ENCODE measurements at places on chromosomes 6 and 20.

DNA sequence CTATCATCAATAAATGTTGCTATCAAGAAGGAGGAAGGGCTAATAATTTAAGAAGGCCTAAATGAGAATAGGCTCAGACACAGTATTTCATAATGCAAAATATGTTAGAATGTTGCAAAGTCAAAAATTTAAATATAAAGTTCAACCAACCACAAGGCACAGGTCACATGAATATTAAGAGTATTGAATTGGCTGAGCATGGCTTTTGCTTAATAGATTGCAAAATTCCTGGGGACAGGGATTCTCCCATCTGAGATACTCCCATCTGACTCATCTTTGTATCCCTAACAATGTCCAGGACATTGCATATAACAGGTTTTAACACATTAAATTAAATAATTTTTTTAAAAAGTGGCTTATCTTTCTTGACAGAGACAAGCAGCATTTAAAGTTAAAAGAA lies 32.9 kb upstream of the UTRN start:
- no peak for DNase-seq

GRCh38 chr6:117496383-117496990 lies 14.0 kb downstream of the DCBLD1 start:
- DNase-seq: no peak

DNA sequence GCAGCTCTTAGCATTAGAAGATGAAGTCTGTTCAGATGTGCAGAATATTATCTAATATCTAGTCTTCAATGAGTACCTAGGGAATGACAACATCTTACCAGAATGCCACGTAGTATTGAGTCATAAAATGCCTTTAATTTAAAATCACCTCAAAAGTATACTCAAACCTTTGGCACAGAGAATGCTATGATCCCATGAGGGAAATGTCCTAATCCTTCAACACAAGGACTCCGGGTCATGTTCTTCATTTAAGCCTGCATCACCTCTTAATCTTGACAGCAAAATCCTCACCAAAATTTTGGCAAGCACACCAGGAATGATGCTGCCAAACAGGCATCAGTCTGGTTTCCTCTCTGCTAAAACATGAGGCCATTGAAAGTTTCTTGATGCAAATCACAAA lies 23.6 kb upstream of the MARCKS start:
- no peak for DNase-seq

DNA sequence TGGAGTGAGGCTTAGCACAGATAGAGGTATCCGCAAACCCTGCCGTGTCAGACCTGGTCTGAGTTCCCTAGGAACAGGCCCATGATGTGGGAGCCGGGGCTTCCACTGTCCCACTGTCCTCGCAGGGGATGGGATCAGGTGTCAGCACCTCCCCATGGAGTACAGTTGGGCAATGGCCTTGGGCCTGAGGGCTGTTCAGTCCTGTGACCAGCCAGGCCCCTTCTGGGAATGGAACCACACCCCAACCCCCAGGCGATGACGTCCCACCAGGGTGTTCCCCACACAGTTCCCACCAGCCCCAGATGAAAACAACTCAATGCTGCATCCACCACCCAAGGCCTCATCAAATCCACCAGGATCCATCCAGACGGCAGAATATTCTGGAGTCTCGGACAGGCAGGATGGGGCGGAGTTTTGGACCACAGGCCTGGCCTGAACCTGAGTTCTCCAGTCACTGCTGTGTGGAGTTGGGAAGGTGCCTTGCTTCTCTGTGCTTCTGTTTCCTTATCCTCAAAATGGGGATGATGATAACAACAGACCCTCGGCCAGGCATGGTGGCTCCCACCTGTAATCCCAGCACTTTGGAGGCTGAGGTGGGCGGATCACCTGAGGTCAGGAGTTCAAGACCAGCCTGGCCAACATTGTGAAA lies 62.2 kb downstream of the UBE2V1 start:
- no peak for DNase-seq

GRCh38 chr6:29502181-29502580 lies 14.4 kb upstream of the MAS1L start:
- no peak for DNase-seq

DNA sequence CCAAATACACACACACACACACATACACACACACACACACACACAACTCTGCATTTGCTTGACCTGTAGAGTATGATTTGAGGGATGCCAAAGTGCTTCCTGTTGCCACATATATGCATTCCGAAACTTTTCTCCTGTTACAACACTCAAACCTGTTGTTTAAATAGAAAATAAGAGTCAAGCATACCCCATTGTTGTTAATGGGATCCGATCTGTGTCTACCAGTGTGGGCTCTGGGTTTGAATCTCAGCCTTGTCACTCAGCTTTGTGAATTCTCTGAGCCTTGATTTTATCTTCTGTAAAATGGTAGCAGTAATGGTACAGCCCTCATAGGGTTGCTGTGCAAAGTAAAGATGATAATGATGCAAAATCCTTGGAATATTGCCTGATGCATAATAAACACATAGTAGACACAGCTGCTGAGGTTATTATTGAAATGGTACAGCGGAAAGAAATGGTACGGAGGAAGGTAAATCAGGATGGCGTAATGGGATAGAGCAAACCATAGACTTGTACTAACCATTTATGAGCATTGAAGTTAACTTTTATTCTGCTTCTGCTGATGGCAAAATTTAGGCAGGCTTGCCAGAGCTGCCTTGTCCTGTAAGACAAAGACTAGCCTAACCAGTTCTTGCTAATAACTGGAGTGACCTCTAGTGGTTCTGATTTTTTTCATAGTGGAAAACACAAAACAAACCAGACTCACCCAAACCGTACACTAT lies 113.5 kb upstream of the PHACTR1 start:
- no peak for DNase-seq
